ENCODE measurements at places on chromosomes 7 and 10.

DNA sequence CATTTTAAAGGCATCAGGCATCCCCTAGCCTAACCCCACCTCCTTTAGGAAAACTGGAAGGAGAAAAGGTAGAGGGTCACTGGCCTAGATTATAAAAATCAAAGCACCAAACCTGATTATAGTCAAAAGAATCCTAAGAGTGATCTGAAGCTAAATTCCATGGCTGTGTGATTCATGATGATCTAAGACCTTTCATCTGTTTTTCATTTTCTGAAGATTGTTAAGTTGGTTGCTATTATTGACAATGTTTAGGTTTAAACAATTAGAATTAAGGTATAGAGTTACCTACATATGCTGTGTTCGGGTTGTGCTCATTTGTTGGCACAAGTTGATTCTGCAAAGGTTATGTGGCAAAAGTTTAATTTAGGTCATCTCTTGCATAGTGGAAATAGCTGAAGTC, 148.7 kb downstream of the BICC1 start:
- DNase-seq: no peak

GRCh38 chr10:113425541-113425951, 127.3 kb upstream of the HABP2 start:
- DNase-seq: no peak

- peak; percentile 87 for DNase-seq
Observed at GRCh38 chr7:82291931-82292330, 151.6 kb downstream of the CACNA2D1 start.

DNA sequence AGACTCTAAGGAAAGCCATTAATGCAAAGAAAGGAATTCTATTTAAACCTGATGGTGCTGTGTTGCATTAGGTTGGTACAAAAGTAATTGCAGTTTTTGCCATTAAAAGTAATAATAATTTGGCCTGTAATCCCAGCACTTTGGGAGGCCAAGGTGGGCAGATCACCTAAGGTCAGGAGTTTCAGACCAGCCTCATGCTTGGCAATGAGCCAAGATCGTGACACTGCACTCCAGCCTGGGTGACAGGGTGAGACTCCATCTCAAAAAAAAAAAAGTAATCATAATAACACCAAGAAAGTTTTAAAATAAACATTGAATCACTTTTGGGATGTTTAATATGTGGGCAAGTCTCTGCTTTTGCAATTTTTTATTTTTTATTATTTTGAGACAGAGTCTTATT, 107.3 kb upstream of the FRMD4A start:
- peak; percentile 4 for DNase-seq

DNA sequence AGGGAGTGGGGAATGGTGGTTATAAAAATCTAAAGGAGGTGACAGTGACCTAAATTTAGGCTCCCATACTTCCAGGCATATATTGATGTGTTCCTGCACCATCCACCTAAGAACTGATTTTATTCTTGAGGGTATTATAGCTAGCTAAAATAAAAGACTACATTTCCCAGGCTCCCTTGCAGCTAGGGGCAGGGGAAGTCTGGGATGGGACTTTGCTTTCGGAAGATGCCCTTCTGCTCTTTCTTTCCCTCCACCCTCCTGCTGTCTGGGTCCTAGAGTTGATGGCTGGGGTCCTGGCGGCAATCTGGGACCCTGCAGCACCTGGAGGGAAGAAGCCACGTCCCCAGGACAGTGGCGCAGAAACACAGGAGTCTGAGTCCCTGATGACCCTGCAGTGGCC, 53.8 kb upstream of the SAMD8 start:
- DNase-seq: no peak

DNA sequence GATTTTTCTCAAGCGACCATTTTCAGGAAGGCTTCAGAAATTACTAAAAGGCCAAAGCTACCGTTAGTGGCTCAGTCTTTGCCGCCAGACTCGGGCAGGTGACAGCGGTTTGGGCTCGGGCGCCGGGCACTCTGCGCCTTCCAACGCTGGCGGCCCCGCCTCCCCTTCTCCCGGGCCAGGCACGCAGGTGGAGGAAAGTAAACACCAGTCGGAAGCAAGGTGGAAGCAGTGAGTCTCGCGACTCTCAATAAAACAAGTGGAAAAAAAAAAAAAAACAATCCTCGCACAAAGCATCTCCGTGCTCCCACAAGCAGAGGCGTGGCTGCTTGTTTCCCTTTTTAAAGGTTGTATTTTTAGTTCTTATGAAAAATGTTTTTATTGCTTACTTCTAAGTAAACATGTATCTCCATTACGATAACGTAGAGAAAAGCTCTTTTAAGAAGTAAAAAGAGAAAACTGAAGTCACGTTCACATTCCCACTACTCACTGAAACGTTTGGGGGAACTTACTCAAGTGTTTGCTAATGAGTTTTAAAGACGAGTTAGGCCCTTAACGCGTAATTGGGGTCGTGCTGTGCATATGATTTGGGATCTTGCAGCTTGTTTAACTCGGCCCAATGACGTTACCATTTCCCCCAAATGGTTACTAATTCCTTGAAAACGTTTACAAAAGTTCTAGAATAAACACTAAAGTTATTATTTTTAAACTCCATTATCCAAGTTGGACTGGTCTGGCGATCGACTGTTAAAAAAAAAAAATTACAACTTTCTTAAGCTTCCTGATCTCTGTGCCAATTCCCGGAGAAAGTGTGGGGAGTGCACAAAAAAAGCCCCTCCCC, 864 bp downstream of the CDCA7L start:
- peak; percentile 46 for DNase-seq

GRCh38 chr10:79883986-79884385, 57.4 kb downstream of the NUTM2E start:
- peak; percentile 10 for DNase-seq

DNA sequence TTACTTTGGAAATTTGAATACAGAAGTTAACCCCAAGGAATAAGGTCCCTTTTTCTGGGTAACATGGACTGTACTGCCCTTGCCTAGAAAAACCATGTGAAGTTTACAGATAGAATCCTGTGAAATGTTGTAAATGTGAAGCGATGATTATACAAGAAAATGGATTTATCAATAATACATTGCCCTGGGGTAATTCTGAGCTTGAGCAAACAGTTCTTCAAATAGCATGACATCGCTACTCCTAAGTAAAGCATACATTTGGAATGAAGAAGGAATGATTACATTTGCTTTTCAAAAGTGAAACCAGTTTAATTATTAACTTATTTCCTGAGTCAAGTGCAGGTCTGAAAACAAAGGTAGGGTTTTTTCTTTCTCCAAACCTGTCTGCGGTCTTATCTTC, 43.3 kb upstream of the FZD8 start:
- no peak for DNase-seq

DNA sequence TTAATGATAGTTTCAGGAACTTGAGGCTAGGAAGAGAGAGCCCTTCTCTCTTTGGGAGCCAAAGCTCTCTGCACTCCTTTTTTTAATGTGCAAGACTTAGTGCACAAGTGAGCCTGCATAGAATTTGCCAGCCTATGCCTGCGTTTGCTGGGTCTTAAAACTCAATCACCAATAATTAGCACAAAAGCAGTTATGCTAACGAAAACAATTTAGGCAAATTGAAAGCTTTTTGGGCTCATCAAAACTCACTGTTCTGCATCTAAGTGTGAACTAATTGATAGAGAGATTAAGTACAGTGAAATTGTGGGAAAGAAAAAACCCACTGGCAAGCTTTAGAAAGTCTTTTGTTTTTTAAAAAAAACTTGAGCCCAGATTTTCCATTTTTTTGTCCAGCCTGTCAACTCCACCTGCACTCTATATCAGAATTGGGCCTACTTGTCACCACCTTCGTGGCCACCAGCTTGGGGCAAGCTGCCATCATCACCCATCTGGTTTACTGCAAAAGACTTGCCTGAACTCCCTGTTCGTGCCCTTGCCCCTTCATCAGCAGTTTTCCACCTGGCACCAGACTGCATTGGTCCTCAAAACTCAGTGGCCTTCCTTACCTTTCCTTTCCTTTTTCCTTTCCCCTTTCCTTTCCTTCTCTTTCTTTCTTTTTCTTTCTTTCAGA, 37.8 kb downstream of the CRHR2 start:
- DNase-seq: no peak

GRCh38 chr10:17460756-17461155, 6.4 kb upstream of the ST8SIA6 start:
- no peak for DNase-seq

GRCh38 chr10:73998929-73999691, 1.2 kb downstream of the VCL start:
- peak; percentile 64 for DNase-seq

All from NCI-H82 (cell line).